ENCODE measurements at places on chromosomes 13 and 19.

DNA sequence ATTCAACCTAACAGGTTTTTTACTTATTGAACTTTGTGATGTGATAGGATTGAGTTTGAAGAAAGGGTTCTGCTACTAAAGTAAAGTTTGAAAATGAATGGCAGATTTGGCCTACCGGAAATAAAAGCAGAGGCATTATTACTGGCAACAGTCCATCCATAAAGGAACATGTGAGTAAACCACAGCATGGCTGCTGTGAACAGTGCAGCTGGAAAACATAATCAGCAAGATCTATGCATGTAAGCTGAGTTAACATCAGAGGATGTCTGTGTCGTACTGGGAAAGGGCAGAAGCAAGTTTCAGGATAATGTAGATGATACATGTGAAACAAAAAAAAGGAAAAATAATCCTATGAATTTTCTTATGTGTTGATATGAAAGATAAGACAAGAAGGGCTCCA, 87.6 kb downstream of the CYSLTR2 start:
- no peak for DNase-seq

GRCh38 chr19:16330368-16330801, 5.8 kb downstream of the KLF2 start:
- peak; percentile 69 for DNase-seq

DNA sequence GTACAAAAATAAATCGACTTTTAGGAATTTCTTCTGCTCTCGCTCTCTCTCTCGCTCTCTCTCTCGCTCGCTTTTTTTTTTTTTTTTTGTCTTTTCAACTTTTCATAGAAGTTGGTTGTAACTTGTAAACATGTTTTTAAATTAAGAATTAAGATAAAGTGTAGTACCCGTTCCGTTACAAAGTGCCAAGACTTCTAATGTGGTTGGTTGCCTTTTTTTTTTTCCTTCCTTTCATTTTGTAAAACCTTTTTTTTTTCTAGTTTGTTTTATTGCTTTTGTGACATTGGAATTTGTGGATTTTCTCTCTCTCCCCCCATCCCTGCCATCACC, 20.4 kb downstream of the ZBTB7A start:
- no peak for DNase-seq

- DNase-seq = no peak
These were observed 84.2 kb upstream of the RNF113B start for GRCh38 chr13:98261165-98261702.

DNA sequence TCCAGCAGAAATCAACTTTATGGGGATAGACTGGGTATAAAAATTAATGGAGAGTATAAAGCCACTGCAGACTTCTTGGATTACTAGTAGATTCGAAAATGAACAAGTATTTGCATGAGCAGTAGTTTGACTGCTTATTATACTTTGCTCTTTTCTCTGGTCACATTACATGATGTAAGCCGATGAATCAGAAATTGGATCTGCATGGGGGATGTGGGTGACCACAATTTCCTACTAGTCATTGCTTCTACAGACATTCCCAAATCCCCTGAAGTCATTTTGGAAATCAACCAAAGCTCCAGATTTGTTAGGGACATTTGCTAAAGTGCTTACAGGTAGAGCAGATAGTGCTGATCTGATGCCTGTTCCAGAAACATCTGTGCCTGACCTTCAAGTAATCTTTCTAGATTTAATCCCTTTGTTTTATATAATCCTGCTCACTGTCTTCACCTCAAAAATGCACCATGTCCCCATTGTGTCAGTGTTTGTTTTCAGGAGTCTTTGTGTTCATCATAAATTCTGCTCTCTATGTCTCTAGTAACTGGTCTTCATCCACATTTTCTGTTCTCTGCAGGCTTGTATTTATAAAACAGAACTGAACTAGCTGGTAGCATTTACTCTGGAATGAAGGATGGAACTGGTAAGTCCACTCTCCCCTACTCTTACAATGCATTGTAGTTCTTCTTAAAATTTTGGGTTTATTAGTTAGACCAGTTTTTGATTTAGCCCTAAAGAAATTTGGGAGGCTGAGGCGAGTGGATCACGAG, 201.5 kb upstream of the CSNK1A1L start:
- no peak for DNase-seq

- no peak for DNase-seq
These were observed 53.4 kb upstream of the F7 start for GRCh38 chr13:113052206-113052605.

DNA sequence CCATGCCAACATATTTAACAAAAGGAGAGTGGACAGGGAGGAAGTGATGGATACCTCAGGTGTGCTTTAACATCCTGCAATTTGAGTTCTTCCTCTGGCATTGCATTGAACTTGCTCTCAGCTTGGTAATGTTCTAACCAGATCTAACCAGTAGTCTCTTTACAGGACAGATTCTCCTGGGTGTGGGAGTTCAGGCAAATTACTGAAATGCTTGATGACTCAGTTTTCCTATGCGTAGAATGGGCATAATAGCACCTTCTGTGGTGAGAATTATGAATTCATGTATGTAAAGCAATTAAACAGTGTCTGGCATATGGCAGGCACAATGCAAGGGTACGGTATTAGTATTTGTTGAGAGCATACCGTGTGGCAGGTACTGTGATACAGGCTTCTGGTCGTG, 3.6 kb downstream of the AKAP11 start:
- DNase-seq = no peak

GRCh38 chr13:38415233-38415632, 65.6 kb downstream of the UFM1 start:
- DNase-seq = no peak
